Right ventricle myocardium superior (tissue), 1 donor: ENCODE measurements at places on chromosomes 5 and 9. TPM values are rescaled to one million over a fixed set of nuclear protein-coding genes. Genes with fewer than 3 reads are reported as not detected.

The SOHLH1 gene
- total RNA-seq = not detected

DNA sequence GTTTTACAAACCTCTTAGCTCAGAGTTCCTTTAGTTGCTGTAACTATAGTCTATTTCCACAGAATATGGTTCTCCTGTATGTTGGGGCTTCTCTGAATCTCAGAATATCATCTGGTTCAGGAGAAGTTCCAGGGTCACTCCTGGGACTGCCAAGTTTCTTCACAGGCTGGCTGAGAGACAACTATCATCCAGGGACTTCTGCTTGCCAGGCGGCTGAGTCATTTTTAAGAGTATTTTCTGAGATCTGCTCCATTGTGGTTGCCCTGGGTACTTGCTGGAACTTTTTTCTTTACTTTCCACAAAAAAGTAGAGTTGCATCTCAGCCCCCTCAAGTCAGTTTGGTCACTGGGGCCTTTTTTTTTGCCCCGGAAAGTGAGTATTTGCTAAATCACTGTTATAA lies 566.5 kb downstream of the LRRC70 start:
- peak; percentile 29 for DNase-seq

DNA sequence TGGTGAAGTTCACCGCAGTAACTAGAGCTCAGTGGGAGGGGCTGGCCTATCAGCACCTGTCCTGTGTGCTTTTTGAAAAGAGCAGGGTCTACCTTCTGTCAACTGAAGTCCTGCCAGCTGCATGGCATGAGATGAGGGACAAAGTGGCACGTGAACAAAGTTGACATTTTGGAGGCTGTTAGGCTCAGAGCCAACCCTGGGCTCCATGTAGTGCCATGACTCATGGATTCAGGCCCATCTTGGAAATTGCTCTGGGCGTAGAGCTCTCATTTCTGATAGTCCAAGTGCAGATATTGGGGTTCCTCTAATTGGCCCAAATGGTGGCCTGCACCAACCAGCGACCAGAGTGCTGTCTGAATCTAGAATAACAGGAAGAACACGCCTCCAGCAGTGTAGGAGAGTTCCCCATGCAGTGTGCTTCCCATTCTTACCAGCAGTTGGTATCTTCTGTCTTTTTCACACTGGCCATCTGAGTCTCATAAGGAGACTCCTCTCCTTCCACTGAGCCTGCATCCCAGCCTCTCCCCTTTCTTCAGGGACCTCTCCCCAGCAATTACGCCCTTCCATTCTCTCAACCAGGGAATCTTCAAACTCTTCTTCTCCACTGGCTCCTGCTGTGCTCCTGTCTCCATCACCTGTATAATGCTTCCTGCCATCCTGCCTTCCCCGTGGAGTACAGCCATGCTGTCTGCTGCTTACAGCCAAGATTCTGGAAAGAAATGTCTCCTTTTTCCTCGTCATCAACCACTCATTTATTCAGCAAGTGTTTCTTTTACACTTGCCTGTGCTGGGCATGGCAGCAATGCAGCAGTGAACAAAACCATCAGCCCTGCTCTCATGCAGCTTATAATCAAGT lies 30.4 kb downstream of the IRF1 start:
- DNase-seq = peak; percentile 69

DNA sequence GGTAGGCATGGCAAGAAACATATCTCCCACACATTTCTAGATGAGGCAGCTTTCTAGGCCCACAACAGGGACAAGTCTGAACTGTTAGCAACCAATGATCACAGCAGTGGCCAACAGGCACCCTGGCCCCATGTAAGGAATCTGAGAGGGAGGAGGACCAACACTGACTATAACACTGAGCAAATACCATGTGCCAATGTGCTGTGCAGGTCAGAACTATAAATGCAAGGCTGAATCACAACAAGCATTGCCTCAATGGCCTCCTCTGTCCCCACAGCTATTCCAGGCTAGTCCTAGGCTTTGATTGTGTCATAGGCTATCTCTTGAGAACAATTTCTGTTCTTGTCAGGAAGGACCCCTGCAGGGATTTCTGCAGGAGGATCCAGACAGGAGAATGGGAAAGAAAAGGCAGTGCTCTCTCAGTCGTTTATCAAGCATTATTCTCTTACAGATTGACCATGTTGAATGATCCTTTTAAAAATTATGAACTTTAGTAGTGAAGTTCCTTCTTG lies 221.2 kb downstream of the TLE1 start:
- no peak for DNase-seq

DNA sequence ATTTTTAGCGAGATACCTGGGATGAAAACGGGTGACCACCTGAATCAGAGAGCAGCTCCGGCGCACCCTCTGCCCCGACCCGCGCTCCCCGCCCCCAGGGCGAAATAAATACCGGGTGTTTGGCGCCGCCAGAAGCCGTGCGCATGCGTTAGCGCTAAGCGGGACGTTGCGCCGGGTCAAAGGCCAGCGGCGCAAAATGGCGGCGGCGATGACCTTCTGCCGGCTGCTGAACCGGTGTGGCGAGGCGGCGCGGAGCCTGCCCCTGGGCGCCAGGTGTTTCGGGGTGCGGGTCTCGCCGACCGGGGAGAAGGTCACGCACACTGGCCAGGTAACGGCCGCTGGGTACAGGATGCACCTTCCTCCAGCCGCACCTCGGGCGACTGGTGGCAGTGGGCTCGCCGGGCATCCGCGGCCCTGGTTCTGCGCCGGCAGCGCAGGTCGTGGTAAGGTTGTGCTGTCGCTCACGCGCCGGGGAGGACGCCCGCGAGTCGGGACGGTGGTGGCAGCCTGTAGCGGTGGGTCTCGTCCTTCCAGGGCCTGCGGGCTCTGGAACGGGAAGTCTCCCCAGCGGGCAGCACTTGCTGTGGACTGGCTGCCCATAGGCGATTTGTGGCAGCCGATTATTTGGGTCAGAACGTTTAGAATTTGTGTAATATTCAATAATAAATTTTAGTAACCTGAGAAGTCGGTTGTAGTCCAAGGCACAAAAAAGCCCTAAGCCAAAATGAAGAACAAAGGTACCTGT lies at the start of gene NDUFS6:
Gene NDUFS6, plus strand, starts transcription at position 186 of the 745 bp plus-strand sequence. Its CDS starts 11 bp downstream, at position 197.
- peak; percentile 90 for DNase-seq

DNA sequence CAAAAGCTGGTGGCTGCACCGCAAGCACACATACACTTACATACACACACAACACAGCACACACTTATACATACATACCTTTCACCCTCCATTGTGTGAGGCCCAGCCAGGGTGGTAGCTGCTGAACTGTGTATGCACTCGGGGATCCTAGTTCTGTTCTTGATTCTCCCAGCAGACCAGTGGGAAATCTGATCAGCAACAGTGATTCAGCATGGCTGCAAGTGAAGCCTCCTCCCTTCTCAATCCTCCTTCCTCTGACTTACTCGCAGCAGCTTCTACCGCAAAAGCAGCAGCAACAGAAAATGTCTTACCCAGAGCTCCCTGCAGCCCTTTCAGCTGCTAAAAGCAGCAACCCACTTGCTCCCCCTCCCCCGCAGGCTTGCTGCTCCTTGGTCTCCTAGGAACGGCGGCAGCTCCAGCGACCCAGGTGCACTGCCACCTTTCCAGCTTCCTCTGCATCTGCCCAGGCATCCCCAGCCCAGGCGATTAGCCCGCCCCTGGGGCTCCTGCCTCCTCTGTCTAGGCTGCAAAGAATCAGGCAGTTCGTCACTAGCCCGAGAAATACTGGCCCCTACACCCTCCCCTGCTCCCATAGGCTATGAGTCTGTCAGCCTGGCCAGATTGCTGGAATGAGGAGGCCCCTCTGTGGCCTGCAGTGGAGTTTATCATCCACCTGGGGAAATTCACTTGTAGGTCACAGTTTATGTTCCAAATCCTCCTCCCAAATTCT lies at the start of gene KLHL3:
Gene KLHL3, minus strand, starts transcription at position 535 of the 730 bp plus-strand sequence. Its CDS starts 443 bp downstream, at position 92.
- peak; percentile 46 for DNase-seq

- DNase-seq = no peak
Measured at GRCh38 chr9:18707489-18708205, 233.7 kb downstream of the ADAMTSL1 start.

DNA sequence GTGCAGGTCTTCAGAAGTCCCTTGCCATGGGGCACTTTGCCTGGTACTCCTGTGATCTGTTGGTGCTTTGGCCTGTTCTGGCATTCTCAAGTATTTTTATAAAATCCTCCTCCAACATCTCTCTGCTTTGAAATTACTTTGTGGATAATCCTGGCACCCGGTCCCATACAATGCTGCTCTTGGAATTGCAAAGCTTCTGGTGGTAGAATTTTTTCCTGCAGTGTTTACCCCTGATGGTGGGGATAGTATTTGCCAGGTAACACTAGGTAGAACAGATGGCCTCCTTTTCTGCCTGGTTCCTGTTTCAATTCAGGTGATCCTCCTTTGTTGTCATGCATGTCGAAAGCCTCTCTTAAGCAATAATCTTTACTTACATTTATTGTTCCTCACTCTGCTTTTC lies 109.8 kb upstream of the ATP10B start:
- DNase-seq = no peak

DNA sequence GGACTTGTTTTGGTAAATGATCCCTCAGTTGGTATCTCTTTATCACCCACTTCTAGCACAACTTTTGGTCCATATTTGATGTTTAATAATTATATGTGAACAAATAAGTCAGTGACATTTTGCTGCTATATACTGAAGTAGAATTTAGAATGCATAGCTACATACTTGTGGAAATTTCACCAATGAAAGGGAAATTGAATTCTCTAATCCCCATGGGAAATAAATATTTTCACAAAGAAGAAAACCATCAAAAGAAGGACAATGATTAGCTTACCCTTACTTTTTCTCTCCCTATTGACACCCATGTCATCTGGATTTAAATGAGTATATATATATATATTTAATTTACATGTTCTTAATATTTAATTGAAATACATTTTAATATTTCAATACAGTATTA lies 94.3 kb upstream of the DAB2 start:
- DNase-seq = no peak

GRCh38 chr5:100800562-100800961 lies 102.5 kb downstream of the ST8SIA4 start:
- DNase-seq = no peak

- DNase-seq = no peak
Measured at GRCh38 chr9:86279839-86280238, 2.5 kb downstream of the ISCA1 start.

- peak; percentile 80 for DNase-seq
Measured at GRCh38 chr9:123282362-123283047, 14.1 kb upstream of the STRBP start.

DNA sequence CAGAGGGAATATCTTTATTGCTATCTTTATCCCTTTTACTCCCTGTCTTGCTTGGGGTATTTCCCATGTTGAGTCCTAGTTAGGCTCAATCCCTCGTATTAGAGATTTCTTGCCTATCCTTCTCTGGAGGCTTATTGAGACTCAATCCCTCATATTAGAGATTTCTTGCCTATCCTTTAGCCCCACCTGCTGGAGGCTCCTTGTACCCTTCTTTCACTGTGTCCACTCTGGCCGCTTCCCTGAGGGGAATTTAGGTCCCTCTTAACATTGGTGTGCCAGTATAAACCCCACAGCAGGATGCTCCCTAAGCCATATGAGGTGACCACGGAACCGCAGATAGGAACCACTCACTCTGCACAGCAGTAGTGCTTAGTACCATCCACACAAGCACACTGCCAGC lies 110.7 kb upstream of the MAMDC2 start:
- DNase-seq = no peak
